ENCODE measurements at places on chromosomes 4 and X.

GRCh38 chrX:110448459-110448858, 89.8 kb downstream of the RTL9 start:
- DNase-seq, result no peak

GRCh38 chr4:54687887-54688841, 30.4 kb downstream of the KIT start:
- no peak for DNase-seq

- no peak for DNase-seq
Measured at GRCh38 chr4:104425948-104426347, 68.7 kb downstream of the CXXC4 start.

DNA sequence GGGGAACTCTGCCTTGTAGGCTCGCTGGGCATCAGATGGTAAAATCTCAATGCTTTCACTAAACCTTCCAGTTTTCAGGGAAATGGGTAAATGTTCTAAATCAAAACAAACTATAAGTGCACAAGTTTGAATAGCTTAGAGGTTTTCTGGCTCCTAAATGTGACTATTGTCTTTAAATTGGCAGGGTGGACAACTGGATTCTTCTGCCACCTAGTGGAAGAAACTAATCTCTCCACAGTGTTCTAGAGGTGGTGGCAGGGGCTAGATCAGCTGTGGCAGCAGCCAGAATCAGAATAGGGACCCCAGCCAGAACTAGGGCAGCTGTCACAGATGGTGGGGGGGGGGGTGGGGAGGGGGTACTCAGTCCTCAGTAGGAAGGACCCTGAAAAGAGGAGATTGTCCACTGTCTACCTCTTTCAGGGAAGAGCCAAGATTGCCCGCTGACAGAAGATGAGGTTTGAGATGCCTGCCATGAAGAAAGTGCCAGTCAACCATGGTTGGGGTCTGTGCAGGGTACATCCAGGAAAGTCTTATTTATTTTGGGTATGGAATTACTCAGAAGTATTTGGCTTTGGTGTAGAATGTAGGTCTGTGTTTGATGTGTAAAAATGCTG, 201.4 kb downstream of the CCNG2 start:
- no peak for DNase-seq

DNA sequence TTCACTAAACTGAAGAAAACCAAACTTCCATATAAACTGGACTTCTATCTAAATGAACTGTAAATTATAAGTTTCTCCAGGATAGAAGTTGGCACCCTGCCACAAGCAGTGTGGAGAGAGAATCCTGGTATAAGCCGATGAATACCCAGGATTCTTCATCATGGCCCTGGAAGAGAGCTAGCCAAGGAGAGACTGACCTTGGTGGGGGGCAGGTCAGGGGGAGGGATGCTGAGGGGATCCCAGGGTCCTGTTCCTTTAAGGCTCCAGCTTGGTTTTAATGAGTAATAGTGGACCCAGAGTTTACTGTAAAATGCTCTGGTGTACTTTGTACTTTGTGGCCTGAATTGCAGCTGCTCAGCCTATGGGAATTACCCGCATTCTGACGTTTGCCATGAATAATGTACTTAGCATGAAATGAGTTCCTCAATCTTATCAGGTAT, 16.9 kb downstream of the RASSF6 start:
- peak; percentile 48 for DNase-seq

- no peak for DNase-seq
Measured at GRCh38 chr4:95715830-95716229, 124.1 kb upstream of the PDHA2 start.

GRCh38 chrX:51336584-51336983, 4.0 kb downstream of the NUDT10 start:
- no peak for DNase-seq

Data from HCEC 1CT (cell line).